ENCODE measurements at places on chromosomes 11 and 22.
A peak's percentile ranks its signal among the peaks of the same experiment; 100 is the strongest.

GRCh38 chr11:93814966-93815633 is 31.0 kb downstream of the MED17 start:
- DNase-seq = no peak

- peak; percentile 58 for DNase-seq
Measured at GRCh38 chr11:44286268-44286880, 23.6 kb downstream of the ALX4 start.

GRCh38 chr11:92790366-92790765 is 179.1 kb upstream of the MTNR1B start:
- no peak for DNase-seq

DNA sequence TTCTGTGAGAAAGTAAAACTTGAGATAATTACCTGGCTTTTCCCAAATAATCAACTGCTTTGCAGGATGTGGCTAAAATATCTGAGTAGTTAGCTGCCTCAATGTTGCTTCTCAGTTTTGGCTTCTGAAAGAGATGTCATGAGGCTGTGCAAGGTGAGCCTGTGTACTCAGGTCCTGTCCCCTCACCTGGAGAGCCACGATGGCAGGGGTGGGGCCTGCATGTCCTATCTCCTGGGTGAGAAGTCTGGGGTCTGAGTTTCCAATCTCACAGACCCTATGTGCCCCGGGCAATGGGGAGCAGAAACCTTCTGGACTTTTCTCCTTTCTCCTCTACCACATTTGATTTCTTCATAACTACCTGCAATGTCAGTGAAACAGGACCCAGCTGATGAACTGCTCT is 338.6 kb upstream of the B3GAT1 start:
- DNase-seq = no peak

DNA sequence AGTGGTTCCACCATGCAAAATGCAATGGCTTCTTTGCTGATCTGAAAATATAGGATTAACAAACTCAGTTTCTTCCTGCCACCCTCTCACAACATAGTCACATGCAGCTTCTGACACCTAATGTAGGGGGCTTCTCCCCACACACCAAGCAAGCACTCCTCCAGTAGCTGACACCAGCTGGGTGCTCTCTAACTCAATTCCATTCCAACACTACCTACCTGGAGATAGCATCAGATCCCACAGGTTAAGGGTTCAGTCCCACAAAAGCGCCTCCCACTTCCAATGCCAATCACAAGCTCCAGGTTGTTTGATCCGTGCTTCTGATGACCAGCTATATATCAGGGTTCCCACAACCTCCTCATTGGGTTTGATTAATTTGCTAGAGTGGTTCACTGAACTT is 31.8 kb upstream of the NNMT start:
- no peak for DNase-seq
